Stimulated activated CD4-positive, alpha-beta T cell treated with anti-CD3 and anti-CD28 coated beads, Interleukin-1b, Interleukin-23, amount 100 ng/mL, for 48 hours (primary cell): ENCODE measurements at places on chromosomes 6 and 20.

- DNase-seq: no peak
Measured at GRCh38 chr20:44188752-44189151, 1.8 kb upstream of the JPH2 start.

DNA sequence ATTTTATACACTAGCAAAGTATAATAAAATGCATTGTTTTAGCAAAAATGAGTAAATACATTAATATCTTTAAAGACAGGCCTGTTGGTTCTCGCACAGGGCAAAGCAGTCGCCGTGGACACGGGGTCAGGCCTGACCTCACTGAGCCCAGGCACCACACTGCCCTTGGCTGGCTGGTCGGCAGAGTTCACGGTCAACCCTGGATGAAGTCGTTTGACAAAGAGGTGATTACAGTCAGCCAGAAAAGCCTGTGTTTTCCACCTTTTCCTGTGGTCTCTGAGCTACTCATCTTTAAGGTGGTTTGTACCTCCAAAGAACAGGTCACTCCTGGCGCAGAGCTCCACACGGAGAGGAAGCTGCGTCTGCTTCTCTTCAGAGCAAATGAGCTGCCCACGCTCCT is 191.5 kb downstream of the DLL1 start:
- no peak for DNase-seq

GRCh38 chr6:35385457-35386202 is 43.3 kb downstream of the PPARD start:
- DNase-seq: no peak

GRCh38 chr20:49501917-49502316 is 19.4 kb upstream of the KCNB1 start:
- DNase-seq: no peak

DNA sequence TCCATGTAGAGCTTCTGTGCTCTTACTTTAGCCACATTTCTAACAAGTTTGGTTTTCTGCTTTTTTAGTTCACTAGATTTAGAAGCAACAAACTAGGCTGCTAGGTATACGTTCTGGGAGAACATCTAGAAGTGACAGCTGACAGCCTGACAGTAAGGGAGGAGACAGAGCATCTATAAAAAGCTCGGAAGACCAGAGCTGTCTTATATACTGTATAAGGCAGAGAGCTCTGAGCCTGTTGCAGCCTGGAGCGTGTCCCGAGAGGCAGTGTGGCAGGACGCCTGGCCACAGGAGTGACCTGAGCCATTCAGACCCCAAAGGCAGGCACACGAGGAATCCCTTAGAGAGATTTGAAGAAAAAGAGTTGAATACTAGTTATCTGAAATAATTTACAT is 24.6 kb downstream of the PPP1R14C start:
- no peak for DNase-seq

DNA sequence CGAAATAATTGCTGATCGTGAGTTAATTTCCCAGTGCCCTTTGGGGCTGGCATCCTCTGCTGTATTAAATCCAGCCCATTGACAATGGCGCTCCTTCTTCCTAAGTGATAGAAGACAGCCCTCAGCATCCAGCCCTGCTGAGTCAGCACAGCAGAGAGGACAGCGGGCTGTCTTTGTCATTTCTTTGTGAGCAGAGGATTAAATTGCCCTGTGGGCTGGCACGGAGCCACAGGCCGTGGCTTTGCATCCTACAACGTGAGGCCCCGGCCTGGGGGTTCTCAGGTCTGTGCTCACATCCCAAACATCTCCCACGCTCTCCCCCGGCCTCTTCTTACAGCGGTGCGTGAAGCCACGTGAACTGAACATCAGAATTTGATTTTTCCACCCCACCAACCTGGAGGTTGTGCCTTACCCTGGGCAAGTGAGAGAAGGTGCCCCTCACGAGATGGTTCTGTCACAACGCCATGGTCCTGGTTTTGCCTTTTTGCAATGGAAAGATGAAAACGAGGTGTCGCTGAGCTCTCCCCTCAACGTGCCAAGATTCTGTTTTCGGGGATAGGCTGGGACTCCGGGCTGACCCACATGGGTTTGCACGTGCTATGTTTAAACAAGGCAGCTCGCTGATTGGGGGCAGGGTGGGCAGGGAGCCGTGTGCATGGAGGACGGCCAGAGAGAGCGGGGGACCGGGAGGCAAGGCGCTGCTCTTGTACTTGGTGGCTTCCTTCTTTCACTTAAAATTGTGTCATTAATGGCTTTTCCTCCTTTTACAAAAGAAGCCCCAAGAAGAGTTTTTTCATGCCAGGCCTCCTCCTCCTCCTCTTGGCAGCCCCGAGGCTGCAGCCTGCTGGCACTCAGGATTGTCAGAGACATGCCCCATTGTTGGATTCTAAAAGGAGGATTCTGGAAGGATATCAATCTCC is 19.5 kb downstream of the CDH4 start:
- DNase-seq: no peak

DNA sequence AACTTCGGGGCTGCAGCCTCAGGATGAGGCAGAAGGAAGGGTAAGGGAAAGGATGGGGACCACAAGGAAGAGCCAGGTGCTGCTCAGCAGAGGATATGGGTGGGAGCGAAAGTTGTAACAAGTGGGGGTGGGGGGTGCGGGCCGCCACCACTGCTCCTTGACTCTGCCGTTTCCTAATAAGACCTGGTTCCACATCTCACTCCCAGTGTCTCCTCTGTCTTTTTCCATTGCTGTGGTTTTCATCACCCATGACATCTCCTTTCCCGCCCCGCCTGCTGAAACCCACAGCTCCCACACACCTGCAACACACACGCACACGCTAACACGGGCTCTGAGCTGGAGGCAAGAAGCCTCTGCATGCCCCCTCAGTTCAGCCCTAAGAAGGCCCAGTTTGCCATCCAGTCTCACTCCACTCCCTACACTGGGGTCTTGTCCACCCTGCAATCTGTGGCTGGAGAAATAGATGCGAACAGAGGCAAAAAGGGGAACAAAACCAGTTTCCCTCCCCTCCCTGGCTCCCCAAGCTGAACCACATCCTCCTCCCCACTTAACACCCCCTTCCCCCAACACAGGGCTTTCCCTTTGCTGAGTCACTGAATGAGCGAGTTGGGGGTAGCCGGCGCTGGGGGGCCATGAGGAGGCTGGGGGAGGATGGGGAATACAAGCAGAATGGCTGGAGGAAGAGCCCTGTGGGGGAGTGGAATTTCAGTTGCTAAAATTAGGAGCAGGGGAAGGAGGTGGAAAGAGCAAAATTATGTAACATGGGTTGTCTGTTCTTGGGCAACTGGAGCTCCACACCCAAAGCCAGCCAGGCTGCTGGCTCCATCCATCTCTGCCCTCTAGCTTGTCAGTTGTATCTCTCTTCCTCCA is 11.5 kb downstream of the NFKBIL1 start:
- DNase-seq: peak; percentile 79

GRCh38 chr6:48098923-48099322 is 12.1 kb downstream of the PTCHD4 start:
- DNase-seq: no peak

GRCh38 chr20:17615645-17616479 is 46.0 kb downstream of the DSTN start:
- DNase-seq: no peak

DNA sequence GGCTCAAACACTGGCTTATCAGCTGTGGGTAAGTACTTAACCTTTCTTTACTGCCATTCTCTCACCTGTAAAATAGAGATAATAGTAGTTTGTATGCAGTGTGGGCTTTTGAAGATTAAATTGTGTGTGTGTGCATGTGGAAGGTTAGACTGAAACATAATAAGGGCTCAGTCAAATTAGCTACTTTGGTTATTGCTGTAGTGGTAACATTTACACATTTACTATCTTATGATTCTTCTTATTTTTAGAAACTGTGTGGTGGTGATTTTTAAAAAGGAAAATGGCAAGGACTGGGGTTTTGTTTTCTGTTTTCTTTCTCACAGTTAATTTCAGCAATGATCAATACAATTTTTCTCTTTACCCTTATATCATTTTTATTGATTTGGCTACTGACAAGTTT is 206.9 kb downstream of the NKAIN2 start:
- DNase-seq: no peak

- DNase-seq: no peak
Measured at GRCh38 chr20:47720636-47721427, 64.4 kb downstream of the SULF2 start.

GRCh38 chr20:17430125-17430950 is 100.8 kb downstream of the BFSP1 start:
- no peak for DNase-seq

- no peak for DNase-seq
Measured at GRCh38 chr20:23438661-23439060, 824 bp upstream of the CSTL1 start.

GRCh38 chr6:54519161-54519560 is 210.9 kb downstream of the TINAG start:
- DNase-seq: no peak

DNA sequence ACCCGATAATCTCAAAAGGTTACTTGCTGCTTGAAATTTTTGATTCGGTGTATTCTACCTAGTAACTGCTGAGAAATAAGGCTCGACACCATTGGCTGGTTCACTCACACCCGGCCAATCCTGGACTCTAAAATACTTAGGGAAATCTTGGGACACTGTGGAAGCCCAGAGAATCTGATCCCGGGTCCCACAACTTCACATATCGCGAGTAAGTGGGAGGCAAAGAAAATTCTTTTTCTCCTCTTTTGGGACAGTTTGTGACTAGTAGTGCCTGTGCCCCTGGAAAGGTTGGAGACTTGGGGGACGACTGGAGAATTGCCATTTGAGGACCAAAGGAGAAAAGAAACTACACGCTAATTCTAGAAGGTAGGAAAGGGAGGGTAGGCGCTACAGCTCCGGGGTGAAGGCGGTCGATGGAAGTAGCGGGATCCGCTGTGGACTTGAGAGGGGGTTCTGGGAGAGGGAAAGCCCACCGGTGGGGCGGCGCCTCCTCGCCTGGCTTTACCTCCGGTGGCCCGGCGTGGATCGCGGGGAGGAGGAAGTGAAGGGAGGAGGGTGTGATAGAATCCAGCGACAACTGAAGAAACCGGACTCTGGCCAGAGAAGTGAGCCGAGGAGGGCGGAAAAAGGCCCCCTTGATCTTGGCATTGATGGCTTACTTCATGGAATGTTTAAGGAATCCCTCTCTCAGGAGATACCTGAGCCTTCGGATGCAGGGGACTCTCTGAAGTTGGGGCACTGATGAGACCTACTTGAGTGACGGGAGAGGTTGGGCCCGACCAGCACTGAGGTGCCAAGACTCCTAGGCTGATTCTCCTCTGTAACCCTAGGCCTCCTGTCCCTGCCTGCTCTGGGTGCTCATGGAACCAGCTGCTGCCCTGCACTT is 18.8 kb upstream of the BTN3A3 start:
- DNase-seq: peak; percentile 37

- no peak for DNase-seq
Measured at GRCh38 chr20:58645412-58645968, 5.6 kb upstream of the STX16 start.

DNA sequence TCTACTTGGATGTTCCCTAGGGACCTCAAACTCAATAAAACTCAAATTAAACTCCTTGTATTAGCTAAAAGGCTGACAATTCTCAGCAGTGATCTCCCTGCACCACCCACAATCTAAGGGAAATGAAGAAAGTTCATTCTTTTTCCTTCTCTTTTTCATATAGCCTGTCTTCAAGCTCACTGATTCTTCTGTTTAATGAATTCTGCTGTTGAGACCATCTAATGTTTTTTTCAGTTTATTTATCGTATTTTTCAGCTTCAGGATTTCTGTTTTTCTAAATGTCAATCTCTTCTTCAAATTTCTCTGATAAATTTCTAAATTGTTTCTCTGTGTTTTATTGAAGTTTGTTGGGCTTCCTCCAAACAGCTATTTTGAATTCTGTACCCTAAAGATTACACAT is 19.8 kb downstream of the CRISP2 start:
- no peak for DNase-seq

- DNase-seq: no peak
Measured at GRCh38 chr6:29975561-29975907, 33.2 kb downstream of the HLA-A start.

GRCh38 chr6:12208673-12209072 is 81.5 kb upstream of the EDN1 start:
- DNase-seq: no peak

- no peak for DNase-seq
Measured at GRCh38 chr6:160276126-160276525, 17.5 kb upstream of the SLC22A2 start.

DNA sequence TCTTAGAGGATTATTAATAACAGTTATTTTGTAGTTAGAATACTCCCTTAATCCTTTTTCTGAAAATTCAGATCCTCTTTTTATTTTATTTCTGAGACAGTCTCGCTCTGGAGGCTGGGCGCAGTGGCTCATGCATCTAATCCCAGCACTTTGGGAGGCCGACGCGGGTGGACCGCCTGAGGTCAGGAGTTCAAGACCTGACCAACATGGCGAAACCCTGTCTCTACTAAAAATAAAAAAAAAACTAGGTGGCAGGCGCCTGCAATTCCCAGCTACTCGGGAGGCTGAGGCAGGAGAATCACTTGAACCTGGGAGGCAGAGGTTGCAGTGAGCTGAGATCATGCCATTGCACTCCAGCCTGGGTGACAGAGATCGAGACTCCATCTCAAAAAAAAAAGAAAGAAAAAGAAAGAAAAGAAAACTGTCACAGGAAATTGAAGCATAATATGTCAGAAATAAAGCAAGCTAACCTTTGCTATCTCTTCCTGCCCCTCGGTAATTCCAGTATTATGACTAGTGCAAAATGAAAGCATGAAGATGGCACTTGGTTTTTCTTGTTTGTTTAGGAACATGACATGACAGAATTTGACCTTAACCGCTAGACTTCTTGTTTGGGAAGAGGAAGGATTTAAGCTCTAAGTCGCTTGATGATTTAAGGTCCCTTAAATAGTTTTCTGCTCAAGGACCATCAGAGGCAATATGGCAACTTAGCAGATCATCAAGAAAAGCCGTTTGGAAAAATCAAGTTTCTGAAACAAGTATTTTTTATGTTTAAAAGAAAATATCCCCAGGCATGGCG is 1.8 kb upstream of the RBM39 start:
- no peak for DNase-seq

GRCh38 chr6:74731931-74732330 is 473.9 kb downstream of the COL12A1 start:
- DNase-seq: no peak

- no peak for DNase-seq
Measured at GRCh38 chr6:115194981-115195638, 852.3 kb upstream of the HS3ST5 start.

- DNase-seq: no peak
Measured at GRCh38 chr20:40895182-40895581, 133.4 kb upstream of the TOP1 start.

DNA sequence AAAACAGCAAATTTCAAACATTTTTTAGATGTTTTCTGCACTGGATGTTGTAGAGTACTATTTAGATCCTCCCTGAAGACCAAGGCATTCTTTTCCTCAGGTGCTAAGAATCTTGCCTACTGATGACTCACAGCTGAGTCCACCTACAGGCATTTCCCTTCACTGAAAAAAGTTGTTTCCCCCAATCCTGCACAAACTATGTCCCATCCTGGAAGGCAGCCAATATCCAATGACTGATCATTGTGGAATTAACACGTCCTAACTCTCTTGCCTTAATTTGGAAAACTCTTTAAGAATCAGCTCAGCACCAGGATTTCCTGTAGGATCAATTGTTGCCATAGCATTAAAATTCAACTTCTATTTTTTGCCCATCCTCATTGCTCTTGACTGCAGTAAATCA is 268.4 kb upstream of the IRAK1BP1 start:
- no peak for DNase-seq
